Endothelial cell (in vitro differentiated cells): ENCODE measurements at places on chromosomes 16 and 17. TPM values are rescaled to one million over a fixed set of nuclear protein-coding genes. Genes with fewer than 3 reads are reported as not detected.

Gene CETP
- 7.8 TPM for total RNA-seq

Gene HBQ1
- total RNA-seq = not detected

Gene OTOP2
- not detected for total RNA-seq

Gene GPRC5B
- total RNA-seq = 140 TPM

Gene HOXB6
- total RNA-seq = 1.9 TPM

Gene TPSD1
- total RNA-seq = not detected

DNA sequence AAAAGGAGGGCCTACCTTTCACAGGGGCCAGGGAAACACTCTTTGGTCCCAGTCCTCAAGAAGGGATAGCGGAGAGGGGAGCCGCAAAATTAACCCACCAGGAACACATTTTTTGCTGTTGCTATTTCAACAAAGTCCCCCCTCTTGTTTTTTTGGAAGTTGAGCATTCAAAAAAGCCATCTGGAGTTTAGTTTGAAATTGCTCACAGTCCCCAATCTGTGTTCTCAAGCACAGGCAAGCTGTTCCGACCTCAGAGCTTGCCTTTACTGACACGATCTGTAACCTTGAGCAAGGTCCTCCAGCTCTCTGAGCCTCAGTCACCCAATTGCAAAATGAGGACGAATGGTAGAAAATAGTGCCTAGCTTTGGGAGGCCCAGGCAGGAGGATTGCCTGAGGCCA lies 131.1 kb downstream of the ZNF423 start:
- no peak overlapping the region for H3K27ac ChIP-seq
- no peak for DNase-seq
- peaks cover 4% of the 10 kb centered on the region for H3K27me3 ChIP-seq
- H3K36me3 ChIP-seq = peaks cover 26% of the 10 kb centered on the region
- H3K4me3 ChIP-seq = no peak overlapping the region

DNA sequence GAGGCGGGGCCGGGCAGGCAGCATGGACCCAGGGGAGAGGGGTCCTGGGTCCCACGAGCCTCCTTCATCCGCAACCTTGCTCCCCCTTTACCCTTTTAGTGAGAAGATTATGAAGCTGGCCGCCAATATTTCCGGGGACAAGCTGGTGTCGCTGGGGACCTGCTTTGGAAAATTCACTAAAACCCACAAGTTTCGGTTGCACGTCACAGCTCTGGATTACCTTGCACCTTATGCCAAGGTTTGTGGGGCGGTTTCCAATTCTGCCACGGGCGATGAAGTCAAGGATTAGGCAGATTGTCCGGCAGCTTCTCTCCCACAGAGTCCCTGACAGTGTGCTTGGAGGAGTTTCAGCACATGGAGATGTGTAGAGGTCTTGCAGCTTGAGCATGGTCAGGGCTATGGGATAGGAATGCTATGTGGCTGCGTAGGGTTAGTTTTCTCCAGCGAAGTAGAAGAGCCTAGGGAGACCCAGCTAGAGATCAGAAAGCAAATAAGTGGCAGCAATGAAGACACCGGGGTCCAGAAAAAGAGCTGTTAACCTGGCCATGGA lies 598 bp downstream of the NIP7 start:
- peak overlapping the region; percentile 97 for H3K27ac ChIP-seq
- peak; percentile 7 for DNase-seq
- peaks cover 7% of the 10 kb centered on the region for H3K27me3 ChIP-seq
- H3K4me3 ChIP-seq = peak overlapping the region; percentile 98

- H3K27me3 ChIP-seq = peaks cover 1% of the 10 kb centered on the region
- H3K27ac ChIP-seq = no peak overlapping the region
- H3K4me3 ChIP-seq = no peak overlapping the region
- DNase-seq = no peak
- H3K36me3 ChIP-seq = no peaks in the 10 kb centered on the region
These were observed 73.1 kb downstream of the KSR1 start for GRCh38 chr17:27529230-27529796.

DNA sequence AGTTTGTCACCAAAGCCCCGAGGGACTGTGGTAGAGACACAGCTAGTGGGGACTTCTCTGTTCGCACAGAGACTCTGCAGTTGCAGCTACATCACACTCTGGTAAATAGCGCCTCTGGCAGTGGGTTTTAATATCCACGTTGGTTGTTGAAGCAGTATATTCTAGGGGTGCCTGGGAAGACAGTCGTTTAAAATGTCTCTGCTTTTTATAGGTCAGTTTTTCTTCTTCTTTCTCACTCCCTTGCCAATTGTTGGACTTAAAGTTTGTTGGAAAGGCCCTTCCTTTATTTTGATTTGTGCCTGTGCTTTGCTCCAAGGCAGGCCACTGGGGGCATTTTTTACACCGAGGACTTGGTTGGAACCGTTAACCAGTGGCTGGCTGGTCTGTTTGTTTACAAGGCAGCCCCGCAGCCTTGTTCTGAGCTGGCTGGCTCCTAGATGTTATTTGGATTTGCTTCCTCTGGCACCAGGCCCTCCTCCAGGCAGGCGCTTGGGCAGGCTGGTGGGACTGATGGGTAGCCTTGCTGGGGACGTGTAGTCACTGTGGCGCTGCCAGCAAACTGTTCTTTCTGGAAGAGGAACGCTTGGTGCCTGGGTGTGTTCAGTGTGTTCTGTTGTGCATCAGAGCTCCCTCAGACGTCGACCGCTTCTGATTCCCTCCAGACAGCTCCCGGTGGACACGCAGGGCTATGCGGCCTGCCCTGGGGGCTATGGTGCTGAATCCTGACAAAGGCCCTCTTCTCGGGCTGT lies 218.2 kb upstream of the CHMP6 start:
- H3K27ac ChIP-seq = peak overlapping the region; percentile 57
- DNase-seq = no peak
- no peak overlapping the region for H3K4me3 ChIP-seq
- peaks cover 32% of the 10 kb centered on the region for H3K4me1 ChIP-seq

- peaks cover 9% of the 10 kb centered on the region for H3K36me3 ChIP-seq
- no peak overlapping the region for H3K27ac ChIP-seq
- peaks cover 1% of the 10 kb centered on the region for H3K27me3 ChIP-seq
- no peak overlapping the region for H3K4me3 ChIP-seq
These were observed 527.2 kb downstream of the TMEM114 start for GRCh38 chr16:8063159-8063558.

GRCh38 chr17:78345172-78345571 lies 14.7 kb downstream of the SOCS3 start:
- peaks cover 7% of the 10 kb centered on the region for H3K36me3 ChIP-seq
- H3K27me3 ChIP-seq = peaks cover 9% of the 10 kb centered on the region
- H3K4me3 ChIP-seq = peak overlapping the region; percentile 24
- H3K4me1 ChIP-seq = peaks cover 41% of the 10 kb centered on the region
- H3K27ac ChIP-seq = peak overlapping the region; percentile 79
- no peak for DNase-seq

GRCh38 chr17:20026960-20027359 lies 17.8 kb downstream of the SPECC1 start:
- H3K27ac ChIP-seq = no peak overlapping the region
- H3K36me3 ChIP-seq = no peaks in the 10 kb centered on the region
- no peak for DNase-seq
- H3K4me3 ChIP-seq = no peak overlapping the region

GRCh38 chr16:87207965-87208364 lies 109.2 kb downstream of the C16orf95 start:
- no peak overlapping the region for H3K27ac ChIP-seq
- H3K36me3 ChIP-seq = no peaks in the 10 kb centered on the region
- H3K4me1 ChIP-seq = no peaks in the 10 kb centered on the region

DNA sequence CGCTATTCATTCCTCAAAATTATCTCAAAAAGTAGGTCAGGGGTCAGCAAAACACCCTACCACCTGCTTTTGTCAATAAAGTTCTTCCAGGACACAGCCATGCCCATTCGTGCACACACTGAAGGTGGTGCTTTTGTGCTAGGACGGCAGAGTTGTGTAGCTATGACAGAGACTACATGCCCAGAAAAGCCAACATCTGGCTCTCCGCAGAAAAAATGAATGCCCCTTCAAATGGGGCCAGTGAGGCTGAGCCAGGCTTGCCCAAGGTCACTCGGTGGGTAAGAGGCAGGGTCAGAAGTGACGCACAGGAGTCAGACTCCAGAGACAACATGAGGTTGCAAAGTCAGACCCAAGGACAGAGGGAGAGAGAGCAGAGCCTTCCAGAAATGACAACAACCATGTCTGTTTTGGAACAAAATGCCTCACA lies 200.1 kb downstream of the XYLT1 start:
- H3K4me3 ChIP-seq = no peak overlapping the region
- no peak overlapping the region for H3K27ac ChIP-seq
- peaks cover 21% of the 10 kb centered on the region for H3K4me1 ChIP-seq
- H3K36me3 ChIP-seq = no peaks in the 10 kb centered on the region

DNA sequence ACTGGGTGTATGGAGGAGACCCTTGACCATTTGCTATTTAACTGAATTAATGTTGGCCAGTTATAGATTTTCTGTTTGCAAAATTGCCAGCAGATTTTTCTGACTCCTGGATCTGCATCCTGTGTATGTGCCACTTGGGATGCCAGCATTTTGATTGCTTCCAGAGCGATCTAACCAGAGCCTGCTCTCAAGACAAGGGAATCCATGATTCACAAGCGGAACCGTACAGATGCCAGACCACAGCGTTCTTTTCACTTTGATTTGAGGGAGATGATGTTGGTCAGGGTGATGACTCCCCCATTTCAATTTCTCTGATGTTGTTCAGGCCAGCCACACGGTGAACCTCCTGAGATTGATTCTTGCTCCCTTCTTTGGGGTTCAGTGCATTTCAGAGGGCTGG lies 228.7 kb downstream of the CDH13 start:
- no peaks in the 10 kb centered on the region for H3K4me1 ChIP-seq
- no peak overlapping the region for H3K4me3 ChIP-seq
- H3K27me3 ChIP-seq = no peaks in the 10 kb centered on the region
- no peak overlapping the region for H3K27ac ChIP-seq

DNA sequence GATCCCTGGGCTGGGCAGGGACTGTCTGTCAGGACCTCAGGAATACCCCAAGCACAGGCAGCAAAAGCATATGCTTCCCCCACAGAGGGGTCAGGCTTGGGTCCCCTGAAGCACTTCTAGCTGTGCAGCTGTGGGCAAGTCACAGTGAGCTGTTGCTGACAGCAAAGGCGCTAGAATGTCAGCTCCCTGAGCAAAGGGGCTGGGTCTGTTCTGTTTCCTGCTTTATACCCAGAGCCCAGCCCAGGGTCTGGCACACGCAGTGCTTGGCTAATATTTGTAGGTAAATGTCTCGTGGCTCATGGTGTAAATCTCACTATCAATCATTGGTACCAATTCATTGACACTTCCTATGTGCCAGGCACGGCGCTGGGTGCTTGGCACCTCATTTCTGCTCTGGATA lies 16.6 kb upstream of the MPRIP start:
- H3K4me1 ChIP-seq = peaks cover 15% of the 10 kb centered on the region
- no peak overlapping the region for H3K4me3 ChIP-seq

- no peak overlapping the region for H3K27ac ChIP-seq
- DNase-seq = no peak
- no peak overlapping the region for H3K4me3 ChIP-seq
- H3K4me1 ChIP-seq = peaks cover 8% of the 10 kb centered on the region
- peaks cover 6% of the 10 kb centered on the region for H3K27me3 ChIP-seq
These were observed 213.9 kb downstream of the CBLN1 start for GRCh38 chr16:49067776-49068175.

- no peak for DNase-seq
- H3K36me3 ChIP-seq = no peaks in the 10 kb centered on the region
- H3K4me3 ChIP-seq = no peak overlapping the region
- no peaks in the 10 kb centered on the region for H3K4me1 ChIP-seq
- H3K27ac ChIP-seq = no peak overlapping the region
These were observed 44.3 kb downstream of the PMP22 start for GRCh38 chr17:15220785-15221184.

GRCh38 chr17:65072660-65073071 lies 16.1 kb upstream of the GNA13 start:
- no peak for DNase-seq
- H3K4me1 ChIP-seq = peaks cover 34% of the 10 kb centered on the region
- H3K27ac ChIP-seq = no peak overlapping the region
- peaks cover 4% of the 10 kb centered on the region for H3K27me3 ChIP-seq
